ENCODE measurements at places on chromosomes 6 and 20.
A peak's percentile ranks its signal among the peaks of the same experiment; 100 is the strongest.

- no peak for DNase-seq
Observed at GRCh38 chr6:3545156-3545555, 88.3 kb upstream of the SLC22A23 start.

DNA sequence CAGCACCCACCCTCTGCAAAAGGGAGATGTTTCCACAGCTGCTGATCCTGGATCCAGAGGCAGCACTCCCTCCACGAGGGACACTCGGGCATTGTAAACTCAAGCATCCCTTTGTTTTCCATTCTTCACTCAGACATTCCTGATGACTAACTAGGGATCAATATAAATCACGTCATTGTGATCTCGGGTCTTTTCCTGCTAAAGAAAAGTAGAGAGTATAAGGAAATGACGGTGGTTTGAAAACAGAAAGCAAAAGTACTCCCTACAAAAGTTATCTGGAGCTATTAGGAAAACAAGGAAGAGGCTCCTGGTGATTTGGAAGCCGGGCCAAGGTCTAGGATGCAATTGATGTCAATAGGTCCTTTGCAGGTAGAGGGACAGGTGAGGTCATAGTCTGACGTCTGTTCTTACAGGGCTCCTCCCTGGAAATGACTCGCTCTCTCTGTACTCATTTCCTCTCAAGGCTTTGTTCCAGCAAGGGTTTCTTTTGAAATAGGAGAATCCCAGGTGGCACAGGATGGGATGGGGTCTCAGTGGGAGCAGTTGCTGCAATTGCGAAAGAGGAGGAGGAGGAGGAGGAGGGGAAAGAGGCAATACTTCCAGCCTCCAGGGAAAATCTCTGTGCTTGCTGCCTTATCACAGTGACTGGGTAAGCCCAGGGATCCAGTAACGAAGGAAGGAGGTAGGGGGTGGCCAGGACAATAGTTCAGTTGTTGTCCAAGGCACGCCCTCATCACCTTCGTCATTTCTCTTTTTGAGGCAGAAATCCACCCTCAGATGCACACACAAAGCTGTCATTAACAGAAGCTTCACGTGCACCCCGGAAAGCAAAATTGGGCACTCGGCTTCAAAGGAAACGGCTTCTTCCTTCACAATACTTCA, 222.8 kb downstream of the LY86 start:
- DNase-seq: no peak

- DNase-seq: no peak
Observed at GRCh38 chr6:165766457-165766856, 103.4 kb upstream of the PDE10A start.

DNA sequence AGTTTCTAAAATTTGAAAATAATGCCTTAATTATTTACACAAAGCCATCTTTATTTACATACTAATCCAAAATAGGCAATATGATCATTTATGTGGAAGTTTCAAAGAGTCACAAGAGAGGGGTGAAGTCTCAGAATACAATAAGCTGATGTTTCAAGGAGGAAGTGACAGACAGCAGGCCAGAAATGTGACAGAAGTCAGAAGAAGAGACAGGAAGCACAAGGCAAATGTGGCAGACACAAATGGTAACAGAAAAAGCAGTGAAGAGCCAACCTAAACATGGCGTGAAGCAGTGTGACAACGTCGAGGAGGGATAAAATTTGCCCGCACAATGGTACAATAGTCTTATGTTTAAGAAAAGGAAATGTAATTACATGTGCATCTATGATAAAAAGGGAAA, 59.8 kb downstream of the SHPRH start:
- DNase-seq: no peak

DNA sequence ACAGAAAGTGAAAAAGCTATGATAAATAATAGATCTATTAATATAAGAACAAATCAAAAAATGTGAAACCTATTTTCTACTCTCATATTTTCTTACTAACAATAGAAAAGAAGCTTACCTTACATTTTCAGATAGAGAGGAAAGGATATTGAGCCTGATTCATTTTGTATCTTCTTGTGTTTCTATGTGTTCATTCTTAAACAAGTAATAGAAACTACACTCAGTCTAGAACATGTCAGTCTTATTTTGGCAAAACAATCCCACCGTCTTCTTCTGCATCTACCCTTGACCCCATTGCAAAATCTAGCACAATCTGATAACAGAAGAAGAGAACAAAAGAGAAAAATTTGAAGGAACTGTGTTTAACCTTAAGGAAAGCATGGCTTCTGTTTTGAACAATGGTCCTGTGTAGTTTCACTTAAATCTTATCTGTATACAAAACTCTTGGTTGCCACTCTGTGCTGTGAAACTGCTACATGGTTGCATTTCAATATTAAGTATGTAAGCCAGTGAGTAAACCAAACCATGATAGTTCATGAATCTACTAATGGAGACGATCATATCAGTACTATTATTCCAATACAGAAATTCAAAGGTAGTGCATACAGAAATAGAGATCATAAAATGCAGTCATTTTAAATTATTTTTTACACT, 69.5 kb upstream of the LGSN start:
- DNase-seq: no peak

GRCh38 chr6:113855500-113856374, 1.4 kb upstream of the MARCKS start:
- peak; percentile 73 for DNase-seq

- no peak for DNase-seq
Observed at GRCh38 chr6:108365478-108365877, 70.6 kb downstream of the AFG1L start.
